ENCODE measurements at places on chromosomes 7 and 10. TPM values are rescaled to one million over a fixed set of nuclear protein-coding genes. Genes with fewer than 3 reads are reported as not detected.

The PODXL gene
- total RNA-seq, result 0.34 TPM

The SEMA4G gene
- 0.78 TPM for total RNA-seq

The PAOX gene
- 3.9 TPM for total RNA-seq

The CALCR gene
- not detected for total RNA-seq

The CYP2C19 gene
- total RNA-seq, result 0.50 TPM

The MOGAT3 gene
- total RNA-seq, result not detected

The DGKI gene
- total RNA-seq, result under 0.01 TPM
